ENCODE measurements at places on chromosomes 3 and 15. TPM values are rescaled to one million over a fixed set of nuclear protein-coding genes. Genes with fewer than 3 reads are reported as not detected.

DNA sequence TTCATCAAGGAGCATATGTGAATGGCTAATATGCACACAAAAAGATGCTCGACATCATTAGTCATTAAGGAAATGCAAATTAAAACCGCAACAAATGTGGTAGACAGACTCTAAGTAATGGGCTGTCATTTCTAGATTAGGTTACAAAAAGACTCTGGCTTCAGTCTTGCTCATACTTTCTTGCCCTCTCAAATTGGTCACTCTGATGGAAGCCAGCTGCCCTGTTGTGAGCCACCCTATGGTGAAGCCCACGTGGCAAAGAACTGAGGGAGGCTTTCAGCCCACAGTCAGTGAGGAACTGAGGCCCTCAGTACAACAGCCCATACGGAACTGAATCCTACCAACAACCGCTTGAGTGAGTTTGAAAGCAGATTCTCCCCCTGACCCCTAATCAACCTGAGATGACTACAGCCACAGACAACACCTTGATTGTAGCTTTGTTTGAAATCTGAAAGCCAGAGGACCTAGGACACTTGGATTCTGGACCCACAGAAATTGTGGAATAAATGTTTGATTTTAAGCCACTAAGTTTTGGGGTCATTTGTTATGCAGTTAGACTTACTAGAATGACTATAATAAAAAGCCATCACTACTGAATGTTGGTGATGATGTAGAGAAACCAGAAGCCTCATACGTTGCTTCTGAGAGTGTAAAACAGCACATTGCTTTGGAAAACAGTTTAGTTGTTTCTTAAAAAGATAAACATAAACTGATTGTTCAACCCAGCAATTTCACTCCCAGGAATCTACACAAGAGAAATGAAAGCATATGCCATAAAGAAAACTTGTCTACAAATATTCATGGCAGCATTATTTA is 45.7 kb downstream of the EHHADH start:
- peak; percentile 4 for DNase-seq

GRCh38 chr3:32499585-32499984 is 3.1 kb downstream of the CMTM6 start:
- DNase-seq = no peak

DNA sequence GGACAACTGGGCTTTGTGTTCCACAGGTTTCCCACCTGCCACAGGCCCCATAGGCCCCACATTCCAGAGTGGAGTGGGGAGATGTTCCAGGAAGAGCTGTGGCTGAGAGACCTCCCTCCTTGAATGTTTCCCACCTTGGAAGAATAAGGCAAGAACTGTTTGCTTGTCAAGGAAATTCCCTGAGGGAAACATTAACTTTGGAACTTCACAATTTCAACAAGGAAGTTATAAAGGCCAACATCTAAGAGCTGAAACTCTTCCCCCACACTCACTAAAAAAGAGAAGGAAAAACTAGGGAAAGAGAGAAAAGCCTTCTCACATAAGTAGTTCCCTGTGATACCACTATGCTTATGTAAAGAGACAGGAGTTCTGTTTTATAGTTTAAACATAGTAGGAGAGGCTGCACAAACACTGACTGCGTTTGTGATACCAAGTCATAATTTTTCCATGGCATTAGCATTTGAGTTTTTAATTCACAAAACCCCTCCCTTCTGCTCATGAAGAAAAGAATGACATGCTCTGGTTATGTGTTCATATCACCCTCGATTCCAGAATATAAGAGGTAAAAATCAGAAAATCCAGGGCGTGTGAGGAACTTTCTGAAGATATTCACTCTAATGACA is 39.8 kb upstream of the SPRED1 start:
- DNase-seq = no peak

- no peak for DNase-seq
Measured at GRCh38 chr3:134693804-134694203, 43.0 kb upstream of the KY start.

- no peak for DNase-seq
Measured at GRCh38 chr3:129440618-129441190, 680 bp downstream of the IFT122 start.

GRCh38 chr15:32694222-32694983 is 23.4 kb upstream of the GREM1 start:
- no peak for DNase-seq

GRCh38 chr3:98199020-98199419 is 32.5 kb downstream of the OR5H15 start:
- no peak for DNase-seq

DNA sequence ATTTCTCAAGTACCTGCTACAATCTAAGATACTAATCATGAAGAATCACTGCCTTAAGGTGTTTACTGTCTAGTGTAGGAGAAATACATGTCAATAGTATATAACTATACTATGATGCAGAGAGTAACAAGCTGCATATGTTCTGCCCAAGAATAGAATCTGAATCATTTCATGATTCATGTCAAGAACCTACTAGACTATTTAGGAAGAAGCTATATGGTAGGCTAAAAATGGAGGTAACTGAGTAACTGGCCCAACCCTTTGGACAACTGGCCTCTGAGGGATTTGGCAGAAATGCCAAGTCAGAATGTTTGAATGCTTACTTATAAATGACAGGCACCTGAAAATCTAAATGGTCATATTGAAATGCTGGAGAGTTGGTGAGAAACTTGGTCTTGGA is 59.9 kb upstream of the DGKG start:
- no peak for DNase-seq

The CCR1 gene
- polyA plus RNA-seq = 2.6 TPM

The FHIT gene
- polyA plus RNA-seq = 5.4 TPM

The TRIM71 gene
- polyA plus RNA-seq = 6.1 TPM

The TCTA gene
- 38.9 TPM for polyA plus RNA-seq

The PPM1L gene
- 7.3 TPM for polyA plus RNA-seq
